ENCODE measurements at places on chromosomes 4 and X.

DNA sequence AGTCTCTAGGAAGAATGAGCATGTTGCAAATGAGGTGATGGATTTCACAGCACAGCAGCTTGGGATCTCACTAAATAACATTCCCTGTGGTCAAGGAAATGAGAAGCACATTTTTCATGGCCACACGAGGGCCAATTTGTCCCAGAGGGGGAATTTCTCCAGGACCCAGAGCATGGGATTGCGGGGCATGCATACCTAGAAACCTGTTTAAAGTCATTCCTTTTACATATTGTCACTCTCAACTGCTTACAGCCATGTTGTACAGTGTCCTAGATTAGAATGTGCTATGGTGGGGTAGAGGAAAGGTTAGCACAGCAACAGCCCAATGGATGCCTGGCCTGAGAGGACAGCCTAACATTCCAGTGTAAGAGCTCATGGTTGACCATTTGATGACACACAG lies 37.4 kb upstream of the NLGN4X start:
- DNase-seq, result no peak

- no peak for DNase-seq
Measured at GRCh38 chr4:82216219-82216618, 157.6 kb downstream of the HNRNPD start.

- no peak for DNase-seq
Measured at GRCh38 chr4:72006586-72006985, 25.2 kb upstream of the NPFFR2 start.

GRCh38 chr4:3071811-3072210 lies 2.5 kb downstream of the HTT-AS start:
- no peak for DNase-seq

DNA sequence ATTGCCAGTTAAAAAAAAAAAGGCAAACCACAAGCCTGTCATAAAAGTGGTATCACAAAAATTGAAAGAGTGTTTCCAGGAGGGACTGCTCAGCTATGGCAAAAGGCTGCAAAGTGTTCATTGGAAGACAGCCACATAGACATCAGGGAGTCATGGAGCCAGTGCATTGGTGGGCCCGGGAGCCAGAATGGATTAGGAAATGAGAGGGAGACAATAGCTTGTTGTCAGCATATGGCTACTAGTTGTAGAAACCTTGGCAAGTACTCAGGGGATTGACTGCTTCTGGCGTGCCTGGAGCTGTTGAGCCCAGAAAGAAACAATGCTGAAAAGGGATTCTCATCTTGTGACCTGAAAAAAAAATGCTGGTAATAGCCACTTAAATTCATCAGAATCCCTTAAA lies 5.0 kb downstream of the GAR1 start:
- DNase-seq, result no peak

GRCh38 chr4:6987588-6987961 lies 55.6 kb upstream of the TADA2B start:
- DNase-seq, result no peak

DNA sequence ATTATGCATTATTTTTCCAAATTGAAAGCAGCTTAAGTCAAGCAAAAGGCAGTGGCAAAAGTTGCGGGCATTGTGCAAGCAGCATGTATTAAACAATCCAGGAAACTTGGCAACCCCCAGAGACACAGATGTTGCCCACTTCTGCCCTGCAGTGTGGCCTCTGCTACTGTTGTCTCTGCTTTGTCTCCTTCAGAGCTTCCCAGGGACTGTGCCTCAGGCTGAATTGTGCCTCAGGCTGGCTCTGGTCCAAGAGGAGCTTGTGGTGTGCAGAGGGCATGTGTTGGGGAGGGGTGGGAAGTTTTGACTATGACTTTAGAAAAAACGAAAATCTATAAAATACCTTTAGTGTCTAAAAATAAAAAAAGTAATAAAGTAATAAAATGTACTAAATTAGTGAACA lies 201.4 kb downstream of the CCSER1 start:
- DNase-seq, result no peak

DNA sequence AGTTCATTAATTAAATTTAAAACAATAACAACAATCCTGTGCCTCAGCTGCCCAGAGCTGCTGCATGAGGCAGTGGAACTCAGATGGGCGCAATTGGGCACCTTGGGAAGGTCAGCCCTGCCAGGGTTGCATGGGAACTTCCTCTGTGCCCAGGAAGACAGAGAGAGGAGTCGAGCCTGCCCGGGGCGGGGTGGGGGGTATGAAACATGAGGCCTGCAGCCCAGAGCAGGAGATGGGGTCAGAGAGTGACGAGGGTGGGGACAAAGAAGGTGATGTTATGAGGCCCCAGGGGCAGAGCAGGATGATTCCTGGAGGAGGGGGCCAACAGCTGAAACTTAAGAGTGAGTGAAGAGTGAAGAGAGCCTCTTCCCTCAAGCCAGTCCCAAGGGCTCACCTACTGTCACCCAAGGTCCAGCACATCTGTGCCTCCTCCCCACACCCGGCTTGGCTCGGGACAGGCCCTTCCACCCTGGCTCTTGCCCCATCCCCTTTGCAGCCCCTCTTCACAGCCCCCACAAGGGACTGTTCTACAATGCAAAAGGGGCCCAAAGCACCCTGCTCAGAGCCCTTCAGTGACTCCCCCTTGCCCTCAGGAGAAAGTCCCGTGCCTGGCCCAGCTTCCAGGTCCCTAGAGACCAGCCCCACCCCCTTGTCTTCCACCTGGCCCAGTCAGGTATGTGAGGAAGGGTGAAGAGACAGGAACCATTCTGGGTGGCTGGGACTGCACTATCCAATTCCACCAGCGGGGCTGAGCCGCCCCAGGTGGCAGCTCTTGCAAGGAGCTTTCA lies 31.4 kb downstream of the HMX1 start:
- no peak for DNase-seq

DNA sequence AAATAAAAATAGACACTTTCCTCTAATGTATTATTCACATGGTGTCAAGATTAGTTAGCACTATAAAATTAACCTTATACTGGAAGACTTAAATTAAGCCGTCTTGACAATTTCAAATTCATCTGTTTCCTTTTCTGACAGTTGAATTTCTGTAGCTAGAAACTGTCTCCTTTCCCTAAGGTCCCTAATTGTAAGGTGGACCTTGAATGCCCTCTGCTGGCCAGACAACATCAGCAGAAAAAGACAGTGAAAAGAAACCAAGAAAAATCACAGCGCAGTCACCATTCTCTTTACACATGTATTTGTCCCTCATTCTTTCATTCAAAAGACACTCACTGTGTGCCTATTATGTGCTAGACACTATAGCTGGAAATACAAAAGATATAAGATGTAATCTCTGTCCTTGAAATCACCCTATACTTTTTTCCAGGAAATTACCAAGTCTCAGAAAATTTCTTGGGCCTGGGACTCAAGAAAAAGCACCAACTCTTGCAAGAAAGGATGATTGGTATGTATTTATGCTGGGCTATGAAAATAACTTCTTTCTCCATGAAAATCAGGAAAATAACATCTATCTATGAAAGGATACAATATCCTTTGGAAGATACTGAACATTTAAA lies 32.7 kb upstream of the AMBN start:
- peak; percentile 10 for DNase-seq

GRCh38 chr4:110025056-110025455 lies 112.4 kb downstream of the EGF start:
- no peak for DNase-seq

DNA sequence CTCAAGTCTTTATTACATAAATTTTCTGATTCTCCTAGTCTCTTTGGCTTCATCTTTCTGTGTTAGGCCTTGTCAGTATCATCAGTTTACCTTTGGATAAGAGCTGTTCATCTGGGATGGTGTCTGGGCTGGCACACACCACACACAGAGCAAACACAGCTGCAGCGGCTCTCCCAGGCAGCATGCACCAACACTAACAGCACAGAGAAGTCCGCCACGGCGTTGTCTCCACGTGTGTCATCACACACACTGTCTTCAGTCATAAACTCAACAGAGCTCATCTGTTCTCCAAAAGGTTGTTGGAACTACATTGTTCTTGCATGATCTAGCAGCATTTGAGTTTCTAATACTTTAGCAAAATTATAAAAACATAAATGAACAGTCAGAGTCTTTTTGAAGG lies 851.9 kb upstream of the FRG1 start:
- DNase-seq, result no peak

GRCh38 chr4:6271701-6272465 lies 2.2 kb downstream of the WFS1 start:
- DNase-seq, result no peak

DNA sequence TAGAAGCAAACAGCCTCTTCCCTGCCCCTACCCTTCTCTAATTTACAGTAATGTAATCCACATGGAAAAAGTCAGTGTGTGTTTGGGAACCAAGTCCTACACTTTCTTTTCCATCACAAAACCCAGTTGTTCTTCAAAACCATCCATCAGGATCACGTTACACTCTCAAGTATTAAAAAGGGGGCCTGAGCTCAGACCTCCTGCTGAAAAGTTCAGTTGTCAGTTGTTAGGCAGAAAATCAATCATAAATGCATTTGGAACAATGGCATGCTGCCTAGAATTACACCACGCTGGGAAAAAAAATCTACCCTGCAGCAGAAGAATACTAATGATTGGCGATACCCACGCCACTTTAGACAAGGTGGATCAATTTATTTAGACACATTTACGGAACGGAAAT lies 236.5 kb downstream of the PARM1 start:
- no peak for DNase-seq

- no peak for DNase-seq
Measured at GRCh38 chrX:55187281-55187680, 32.9 kb upstream of the PAGE5 start.

DNA sequence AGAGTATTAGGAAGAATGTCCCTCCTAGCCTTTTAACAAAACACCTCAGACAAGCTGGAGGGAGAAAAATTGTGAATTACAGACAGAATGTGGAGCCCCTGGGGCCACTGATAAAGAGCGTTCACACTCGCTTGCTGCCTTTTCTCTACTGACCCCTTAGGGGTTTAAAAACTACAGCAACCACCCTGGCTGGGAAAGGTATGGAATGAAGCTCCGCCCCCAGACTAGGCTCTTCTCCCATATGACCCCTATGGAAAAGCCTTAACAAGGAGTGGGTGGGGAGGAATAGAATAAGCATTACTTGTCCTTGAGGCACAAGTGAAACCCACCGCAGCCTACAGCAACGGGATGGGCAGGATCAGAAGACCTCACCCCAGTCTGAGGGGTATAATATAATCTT lies 26.3 kb downstream of the ANKRD50 start:
- no peak for DNase-seq

DNA sequence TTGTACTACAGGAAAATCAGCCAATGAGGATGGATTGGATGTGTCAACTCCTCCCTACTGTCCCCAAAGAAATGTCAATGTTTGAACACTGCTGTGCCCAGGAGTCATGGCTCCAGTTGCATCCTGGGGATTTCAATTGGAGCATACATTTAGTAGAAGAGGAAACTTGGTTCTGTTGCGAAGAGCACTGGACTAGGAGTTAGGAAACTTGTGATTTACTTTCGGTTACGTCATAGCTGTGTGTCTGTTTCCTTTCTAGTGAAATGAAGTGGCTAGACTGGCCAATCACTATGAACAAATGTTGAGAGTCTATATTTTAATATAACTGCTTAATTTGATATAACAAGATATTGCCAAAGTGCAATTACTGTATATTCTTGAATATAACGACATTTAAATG lies 35.2 kb downstream of the ARL9 start:
- no peak for DNase-seq

DNA sequence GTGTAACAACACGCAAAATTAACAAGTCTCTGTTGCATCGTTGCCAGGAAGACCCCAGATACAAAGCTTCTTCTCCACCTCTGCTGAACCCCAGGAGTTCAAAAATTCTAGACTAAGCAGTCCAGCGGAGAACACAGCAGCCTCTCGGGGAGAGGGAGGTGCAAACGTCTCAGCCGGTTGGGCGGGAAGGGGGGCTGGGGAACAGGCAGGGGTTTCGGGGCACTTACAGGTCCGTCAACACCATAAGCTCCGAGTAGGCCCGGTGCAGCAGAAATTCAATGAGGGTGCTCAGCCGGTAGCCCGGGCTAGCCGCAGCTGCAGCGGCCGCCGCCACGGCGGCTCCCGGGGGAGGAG lies 394 bp downstream of the MED14 start:
- DNase-seq, result peak; percentile 15

- DNase-seq, result peak; percentile 24
Measured at GRCh38 chr4:39976945-39977488, 694 bp downstream of the PDS5A start.

DNA sequence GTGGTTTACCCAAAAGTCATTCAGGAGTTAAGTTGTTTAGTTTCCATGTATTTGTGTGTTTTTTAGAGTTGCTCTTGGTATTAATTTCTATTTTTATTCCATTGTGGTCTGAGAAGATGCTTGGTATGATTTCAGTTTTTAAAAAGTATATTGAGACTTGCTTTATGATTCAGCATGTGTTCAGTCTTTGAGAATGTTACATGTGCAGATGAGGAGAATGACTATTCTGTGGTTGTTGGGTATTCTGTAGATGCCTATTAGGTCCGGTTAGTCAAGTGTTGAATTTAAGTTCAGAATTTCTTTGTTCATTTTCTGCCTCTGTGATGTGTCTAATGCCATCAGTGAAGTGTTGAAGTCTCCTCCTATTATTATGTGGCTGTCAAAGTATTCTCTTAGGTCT lies 249.4 kb downstream of the ARHGAP10 start:
- DNase-seq, result no peak

- no peak for DNase-seq
Measured at GRCh38 chrX:47148946-47149345, 3.9 kb downstream of the RBM10 start.

DNA sequence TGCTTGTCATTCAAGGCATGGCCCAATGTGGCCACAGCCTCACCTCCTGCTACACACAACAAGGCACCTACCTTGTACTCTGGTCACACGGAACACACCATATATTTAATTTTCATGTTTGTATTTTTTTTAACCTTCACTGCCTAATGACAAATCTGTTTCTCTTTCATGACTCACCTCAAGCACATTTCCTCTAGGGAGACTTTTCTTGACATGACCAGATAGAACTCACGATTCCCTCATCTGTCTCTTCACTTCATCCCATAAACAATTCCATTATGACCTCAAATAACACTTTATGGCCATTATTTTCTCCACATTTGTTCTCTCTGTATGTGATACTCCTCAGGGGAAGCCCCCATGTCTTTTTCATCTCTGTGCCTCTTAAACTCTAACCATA lies 11.1 kb downstream of the DRP2 start:
- DNase-seq, result no peak

- DNase-seq, result no peak
Measured at GRCh38 chr4:71009890-71010588, 16.6 kb downstream of the DCK start.

- no peak for DNase-seq
Measured at GRCh38 chr4:118326585-118326984, 26.2 kb downstream of the PRSS12 start.

GRCh38 chr4:185227713-185228278 lies 18.4 kb downstream of the SNX25 start:
- no peak for DNase-seq

- no peak for DNase-seq
Measured at GRCh38 chrX:115400960-115401359, 111.4 kb downstream of the LUZP4 start.

All from stimulated activated CD4-positive, alpha-beta T cell treated with anti-CD3 and anti-CD28 coated beads, Interleukin-12 subunit alpha, Interleukin-12 subunit beta, amount 100 ng/mL, for 48 hours (primary cell).